ENCODE measurements at places on chromosomes 5 and 9. TPM values are rescaled to one million over a fixed set of nuclear protein-coding genes. Genes with fewer than 3 reads are reported as not detected.

- DNase-seq, result no peak
These were observed 2.6 kb upstream of the MZB1 start for GRCh38 chr5:139392324-139392677.

- DNase-seq, result no peak
These were observed 592.4 kb downstream of the KIF4B start for GRCh38 chr5:155605920-155606319.

GRCh38 chr5:133289686-133290367 lies 238.0 kb downstream of the HSPA4 start:
- DNase-seq, result no peak

GRCh38 chr5:119255571-119256356 lies 100.1 kb upstream of the TNFAIP8 start:
- peak; percentile 35 for DNase-seq

DNA sequence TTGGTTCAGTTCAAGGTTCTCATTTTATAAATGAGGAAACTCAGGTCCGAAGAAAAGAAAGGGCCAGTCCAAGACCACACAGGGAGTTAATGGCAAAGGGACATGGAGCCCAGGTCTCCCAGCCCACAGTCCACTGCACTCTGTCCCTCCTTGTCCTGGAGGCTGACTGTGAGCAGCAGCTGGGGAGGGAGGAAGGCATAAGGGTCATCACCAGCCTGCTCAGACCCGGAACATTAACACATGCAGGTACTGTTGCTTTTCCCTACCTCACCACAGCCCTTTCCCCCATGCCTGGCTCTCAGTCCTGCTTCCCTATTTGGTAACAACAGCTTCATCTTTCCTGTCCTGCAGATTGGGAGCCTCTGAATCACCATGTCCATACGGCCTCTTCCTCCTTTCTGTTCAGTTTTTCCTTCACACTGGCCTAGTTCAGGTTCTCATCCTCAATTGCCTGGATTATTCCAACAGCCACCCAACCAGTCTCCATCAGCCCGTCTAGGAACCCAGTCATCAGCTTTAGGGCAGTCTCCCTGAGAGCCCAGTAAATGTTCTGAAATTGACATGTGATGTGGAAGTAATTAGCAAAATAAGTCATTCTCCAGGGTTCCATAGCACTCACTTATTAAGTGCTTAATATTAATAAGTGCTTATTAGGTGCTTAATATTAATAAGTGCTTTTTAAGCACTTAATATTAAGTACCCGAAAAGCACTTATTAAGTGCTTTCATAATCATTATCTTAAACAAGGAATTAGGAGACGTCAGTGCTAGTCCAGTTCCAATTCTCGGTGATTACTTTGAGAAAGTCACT lies 4.3 kb downstream of the GPX3 start:
- DNase-seq, result no peak

DNA sequence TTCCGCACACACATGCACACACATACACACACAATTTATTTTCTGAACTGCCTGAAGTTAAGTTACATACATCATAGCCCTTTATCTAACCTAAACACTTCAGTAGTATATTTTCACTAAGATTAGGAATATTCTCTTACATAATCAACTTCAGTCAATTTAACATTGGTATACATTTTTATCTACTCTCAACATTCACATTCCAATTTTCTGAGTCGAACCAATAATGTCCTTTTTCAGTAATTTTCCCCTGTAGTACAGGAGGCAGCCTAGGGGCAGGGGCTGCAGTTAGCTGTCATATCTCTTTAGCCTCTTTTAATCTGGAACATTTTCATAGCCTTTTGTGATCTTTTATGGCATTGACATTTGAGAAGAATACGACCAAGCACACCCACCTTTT lies 150.1 kb downstream of the DAB2IP start:
- no peak for DNase-seq

DNA sequence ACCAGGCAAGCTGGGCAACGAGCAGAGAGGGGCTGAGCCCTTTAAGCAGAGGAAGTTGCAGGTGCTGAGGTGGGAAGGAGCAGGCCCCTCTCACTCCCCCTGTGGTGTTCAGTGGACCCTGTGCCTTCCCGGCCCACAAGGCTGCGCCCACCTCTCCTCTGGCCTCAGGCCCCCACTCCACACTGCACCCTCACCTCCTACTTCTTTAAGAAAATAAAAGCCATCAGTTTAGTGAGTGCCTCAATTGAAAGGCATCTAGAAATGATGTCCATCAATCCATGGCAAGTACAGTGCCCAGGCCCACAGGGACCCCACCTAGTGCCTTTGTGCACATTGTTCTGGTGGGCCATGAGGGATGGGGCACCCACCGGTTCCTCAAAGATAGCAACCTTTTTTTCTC lies 158.0 kb downstream of the PAX5 start:
- no peak for DNase-seq

DNA sequence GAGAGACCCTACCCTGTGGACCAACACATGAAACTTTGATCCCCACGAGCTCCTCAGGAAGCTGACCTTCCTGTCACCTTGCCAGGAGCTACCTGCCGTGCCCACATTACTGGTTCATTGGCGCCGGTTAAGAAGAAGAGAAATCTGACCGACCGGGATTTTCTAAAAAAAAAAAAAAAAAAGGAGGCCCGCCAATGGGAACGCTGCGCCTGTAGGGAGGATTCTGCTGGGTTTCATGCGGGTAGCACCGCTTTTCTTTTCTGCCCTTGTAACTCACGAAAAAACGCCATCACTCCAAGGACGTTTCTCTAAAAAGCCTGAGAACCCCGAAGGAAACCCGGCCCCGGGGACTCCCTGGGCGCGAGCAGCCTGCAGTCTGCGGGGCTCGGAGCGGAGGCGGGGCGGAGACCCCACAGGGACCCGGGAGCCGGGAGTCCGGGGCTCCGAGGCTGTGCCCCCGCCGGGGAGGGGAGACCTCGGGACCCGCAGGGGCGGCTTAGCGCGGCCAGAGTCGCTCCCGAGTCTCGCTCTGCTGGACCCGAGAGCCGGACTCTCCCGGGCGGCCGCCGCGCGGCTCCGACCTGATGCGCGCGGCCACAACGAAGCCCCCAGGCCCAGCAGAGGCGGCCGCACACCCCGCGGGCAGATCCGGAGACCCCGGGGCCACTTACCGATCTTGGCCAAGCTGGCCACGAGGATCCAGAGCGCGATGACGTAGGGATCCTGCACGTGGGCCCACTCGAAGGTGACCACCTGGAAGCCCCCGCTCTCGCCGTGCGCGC lies 617 bp downstream of the SLC9A3 start:
- no peak for DNase-seq

GRCh38 chr5:152264645-152265254 lies 140.3 kb downstream of the NMUR2 start:
- no peak for DNase-seq

- no peak for DNase-seq
These were observed 22.8 kb downstream of the CCDC69 start for GRCh38 chr5:151200913-151201595.

- DNase-seq, result peak; percentile 90
These were observed 73.4 kb upstream of the NR4A3 start for GRCh38 chr9:99748266-99748665.

GRCh38 chr5:175747539-175748060 lies 89.7 kb downstream of the HRH2 start:
- DNase-seq, result peak; percentile 27

DNA sequence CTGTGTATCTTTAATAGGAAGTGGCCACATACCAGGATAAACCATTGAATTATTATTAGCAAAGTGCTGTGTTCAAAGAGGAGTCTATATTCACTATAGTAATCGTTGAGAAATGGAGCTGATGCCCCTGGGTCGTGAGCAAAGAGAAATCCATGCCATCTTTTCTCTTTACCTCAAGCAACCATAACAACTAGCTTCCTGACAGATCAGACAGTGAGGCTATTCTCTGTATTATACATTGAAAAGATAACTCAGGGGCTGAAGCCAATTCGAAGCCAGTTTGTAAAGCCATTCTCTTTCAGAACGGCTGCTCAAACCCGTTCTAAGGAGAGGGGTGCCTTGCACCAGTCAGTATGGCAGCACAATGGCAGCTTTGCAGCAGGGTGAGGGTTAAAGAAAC lies 680.6 kb downstream of the SEMA5A start:
- DNase-seq, result no peak

GABRA1 gene
- polyA plus RNA-seq, result not detected

ARL14EPL gene
- polyA plus RNA-seq, result not detected

ETF1 gene
- polyA plus RNA-seq, result 71.4 TPM

CER1 gene
- not detected for polyA plus RNA-seq

TMEM252 gene
- not detected for polyA plus RNA-seq
